Amniotic epithelial cell (primary cell): ENCODE measurements at places on chromosomes 4 and X.

- DNase-seq, result peak; percentile 98
Measured at GRCh38 chrX:154735695-154736393, 15.0 kb downstream of the GAB3 start.

- no peak for DNase-seq
Measured at GRCh38 chr4:101148551-101148950, 198.8 kb downstream of the PPP3CA start.

DNA sequence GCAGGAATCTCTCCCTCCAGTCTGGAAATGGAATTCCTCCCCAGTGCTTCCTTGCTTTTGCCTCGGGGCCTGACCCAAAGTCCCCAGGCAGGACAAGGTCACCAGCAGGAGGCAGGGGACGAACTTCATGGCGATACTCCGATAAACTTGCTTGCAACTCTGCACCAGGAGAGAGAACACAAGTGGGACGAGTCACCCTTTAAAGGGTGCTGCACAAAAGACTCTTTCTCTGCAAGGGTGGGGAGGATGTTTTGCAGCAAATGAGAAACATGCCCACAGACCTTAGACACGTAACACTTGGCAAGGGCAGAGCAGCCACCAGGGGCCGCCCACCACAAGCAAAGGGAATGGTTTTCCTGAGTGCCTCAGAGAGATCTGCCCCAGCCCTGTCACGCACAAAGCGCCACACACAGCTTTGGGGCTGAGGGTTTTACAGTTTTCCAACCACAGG lies at the start of gene FGFBP2:
Gene FGFBP2, minus strand, starts transcription at position 175 of the 451 bp plus-strand sequence. Its CDS starts 46 bp downstream, at position 129.
- DNase-seq, result peak; percentile 33

DNA sequence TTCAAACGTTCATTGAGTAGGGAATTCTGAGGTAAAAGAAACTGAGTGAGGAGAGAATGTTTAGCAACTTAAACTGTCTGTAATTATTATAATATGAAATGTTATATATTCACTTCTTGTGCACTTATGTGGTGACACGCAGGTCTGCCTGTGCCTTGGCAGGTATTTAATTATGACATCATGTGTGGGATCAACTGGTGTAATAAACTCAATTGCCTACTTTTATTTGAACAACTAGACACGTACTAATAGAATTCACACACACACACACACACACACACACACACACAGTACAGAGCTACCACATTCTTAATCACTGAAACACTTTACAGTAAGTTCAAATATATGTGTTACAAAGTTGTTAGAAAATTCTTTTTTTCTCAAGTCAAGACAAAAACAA lies 20.7 kb upstream of the SLC25A31 start:
- DNase-seq, result no peak

- DNase-seq, result peak; percentile 78
Measured at GRCh38 chr4:107718351-107718965, 1.6 kb downstream of the PAPSS1 start.

- DNase-seq, result no peak
Measured at GRCh38 chrX:11210415-11210801, 82.8 kb upstream of the AMELX start.

DNA sequence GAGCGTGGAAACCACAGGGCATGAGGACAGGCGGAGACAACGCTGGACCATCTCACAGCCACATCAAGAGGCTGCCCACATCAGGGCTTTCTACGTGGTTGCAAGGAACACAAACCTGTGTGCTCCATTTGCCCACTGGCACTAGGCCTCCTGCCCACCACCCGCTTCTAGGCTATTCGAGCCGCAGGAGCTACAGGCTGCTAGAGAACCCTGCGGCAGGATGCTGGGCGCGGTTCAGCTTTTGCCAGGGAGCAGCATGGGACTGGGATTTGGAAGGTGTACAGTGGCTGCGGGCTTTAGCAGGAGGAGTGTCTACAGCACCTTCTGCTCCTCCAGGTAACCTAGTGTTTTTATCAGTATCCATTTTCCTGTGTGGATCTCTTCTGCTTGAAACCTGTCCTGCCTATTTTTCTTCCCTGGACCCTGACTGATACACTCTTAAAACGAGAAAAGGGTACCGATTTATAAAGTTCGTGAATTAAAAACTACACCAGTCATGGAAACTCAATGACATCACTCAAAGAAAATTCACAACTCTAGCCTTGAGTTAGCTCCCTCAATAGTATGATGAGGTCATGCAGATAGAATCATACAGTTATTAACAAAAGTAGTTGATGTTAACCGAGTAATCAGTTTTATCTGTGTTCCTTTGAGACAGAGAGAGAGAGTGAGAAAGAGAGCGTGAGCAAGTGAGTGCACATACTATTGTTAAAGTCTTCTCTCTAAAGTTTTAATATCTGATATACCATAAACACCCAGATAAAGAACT lies 12.8 kb downstream of the NOP14 start:
- peak; percentile 69 for DNase-seq

DNA sequence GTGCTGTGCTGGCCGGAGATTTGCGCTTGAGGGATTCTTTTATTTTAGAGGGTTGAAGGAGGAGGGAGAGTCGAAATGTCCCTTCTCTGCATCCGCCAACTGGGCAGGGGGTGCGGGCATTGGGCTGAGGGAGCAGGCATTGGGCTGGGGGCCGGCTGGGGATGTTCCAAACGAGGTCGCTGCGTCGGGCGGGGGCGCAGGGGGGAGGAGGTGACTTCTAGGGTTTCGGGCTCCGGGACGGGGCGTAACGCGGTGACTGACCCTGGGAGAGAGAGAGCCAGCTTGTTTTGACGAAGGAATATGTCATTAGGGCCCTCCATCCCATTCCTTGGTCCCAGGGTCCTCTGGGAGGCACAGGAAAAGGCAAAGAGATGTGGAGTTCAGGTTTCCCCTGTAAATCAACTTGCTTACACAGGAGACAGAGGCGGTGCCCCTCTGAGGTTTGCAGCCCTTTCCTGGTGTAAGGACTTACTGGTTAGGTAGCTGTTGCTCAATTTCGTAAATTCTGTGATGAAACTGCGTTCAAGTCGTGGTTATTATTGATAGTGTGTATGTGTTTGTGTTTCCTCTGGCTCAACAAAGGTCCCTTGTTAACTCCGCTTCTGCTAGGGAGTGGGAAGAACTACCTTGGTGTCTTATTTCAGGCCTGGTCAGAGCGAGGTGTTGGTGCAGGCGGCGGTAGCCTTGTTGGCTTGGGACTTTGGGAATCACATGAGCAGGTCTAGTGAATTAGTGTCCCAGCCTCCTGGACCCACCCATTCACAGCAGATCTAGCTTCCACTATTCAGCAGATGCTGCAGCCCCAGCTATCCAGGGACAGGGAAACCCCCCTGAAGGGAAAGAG lies 716 bp downstream of the FHIP1A start:
- DNase-seq, result peak; percentile 68

DNA sequence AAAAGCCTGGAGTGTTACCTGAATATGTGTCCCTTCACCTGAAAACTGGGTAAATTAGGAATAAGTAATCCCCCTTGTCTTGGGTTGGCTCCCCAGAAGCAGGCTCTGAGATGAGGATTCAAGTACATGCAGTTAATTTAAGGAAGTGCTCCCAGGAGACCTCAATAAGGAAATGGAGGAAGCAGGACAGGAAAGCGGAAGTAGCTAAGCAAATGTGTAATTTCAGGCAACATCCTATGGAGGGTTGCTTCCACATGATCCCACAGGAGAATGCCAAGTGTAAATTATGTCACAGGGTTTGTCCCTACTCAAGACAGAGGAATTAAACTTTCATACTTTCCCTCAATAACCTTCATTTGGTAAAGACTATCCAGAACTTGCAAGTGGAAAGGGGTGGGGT lies 48.1 kb upstream of the ARHGEF6 start:
- no peak for DNase-seq

GRCh38 chr4:139416073-139416673 lies 37.7 kb upstream of the RAB33B start:
- peak; percentile 45 for DNase-seq

DNA sequence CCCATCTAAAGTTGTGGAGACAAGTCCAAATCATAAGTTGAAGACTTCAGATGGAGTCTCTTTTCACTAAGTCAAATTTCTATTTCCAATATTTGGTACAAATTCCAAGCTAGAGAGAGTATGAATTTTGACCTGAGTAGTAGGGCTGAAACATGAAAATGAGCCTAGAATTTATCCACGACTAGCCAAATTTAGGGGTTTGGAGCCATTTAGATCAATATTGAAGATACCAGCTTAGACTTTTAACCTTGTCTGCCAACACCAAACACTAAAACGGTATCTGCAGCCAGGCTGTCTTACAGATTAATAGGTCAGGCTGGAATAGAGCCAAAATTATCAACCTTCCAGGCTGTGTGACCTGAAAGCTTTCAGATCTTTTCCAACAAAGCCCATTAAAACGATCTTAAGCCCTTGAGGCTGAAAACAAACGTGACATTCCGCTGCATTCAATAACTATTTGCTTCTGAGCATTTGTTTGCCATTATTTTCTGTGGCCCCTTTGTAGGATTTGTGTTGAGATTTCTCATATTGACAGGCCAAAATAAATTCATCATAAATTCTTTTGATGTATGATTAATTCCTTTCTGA lies 268.7 kb upstream of the DKK2 start:
- DNase-seq, result no peak

DNA sequence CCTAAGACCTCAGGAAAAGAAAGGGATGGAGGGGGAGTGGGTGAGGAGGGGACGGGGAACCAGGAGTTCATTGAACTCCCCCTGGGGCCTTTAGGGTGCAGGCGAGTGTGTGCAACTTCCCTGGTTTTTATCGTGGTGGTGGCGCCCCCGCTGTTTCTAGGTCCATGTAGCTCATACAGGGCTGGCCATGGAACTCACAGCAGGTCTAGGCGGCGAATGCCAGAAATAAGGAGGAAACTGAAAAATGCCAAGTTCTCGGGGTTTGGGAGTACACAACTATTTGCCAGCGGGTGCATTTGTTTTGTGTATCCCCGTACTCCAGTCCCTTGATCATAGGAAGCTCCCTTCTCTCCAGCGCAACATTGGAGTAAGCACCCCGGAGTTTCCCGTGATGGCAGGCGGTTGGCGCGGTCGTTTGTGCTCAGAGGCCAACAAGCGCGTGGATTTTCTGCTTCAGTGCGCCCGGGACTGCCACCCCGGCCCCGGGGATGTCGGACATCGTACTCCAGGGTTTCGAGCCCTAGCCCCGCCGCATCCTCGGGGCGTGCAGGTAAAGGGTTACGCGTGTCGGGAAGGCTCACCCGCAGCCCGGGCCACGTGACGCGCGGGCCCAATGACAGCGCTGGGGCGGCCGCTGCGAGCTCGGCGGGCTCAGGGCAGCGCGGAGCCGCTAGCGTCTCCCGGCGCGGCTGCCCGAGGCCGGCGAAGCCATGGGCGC lies 208.9 kb downstream of the NWD2 start:
- peak; percentile 8 for DNase-seq

GRCh38 chr4:6002492-6002833 lies 15.8 kb downstream of the C4orf50 start:
- DNase-seq, result no peak

DNA sequence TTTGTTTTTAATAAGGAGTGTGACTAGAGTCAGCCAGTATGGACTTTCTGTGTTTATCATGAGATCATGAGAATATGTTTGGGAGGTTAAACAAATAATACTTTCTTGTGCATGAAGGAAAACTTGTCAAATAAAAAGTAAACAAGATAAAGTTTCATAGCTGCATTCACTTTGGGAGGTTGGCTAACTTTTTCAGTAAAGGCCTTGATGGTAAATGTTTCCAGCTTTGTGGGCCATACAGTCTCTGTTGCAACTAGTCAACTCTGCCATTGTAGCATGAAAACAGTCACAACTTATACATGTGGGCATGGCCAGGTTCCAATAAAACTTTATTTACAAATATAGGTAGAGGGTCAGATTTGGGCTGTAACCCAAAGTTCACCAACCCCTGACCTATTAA lies 150.4 kb downstream of the MID1 start:
- no peak for DNase-seq
